ENCODE measurements at places on chromosomes 1 and 21.

DNA sequence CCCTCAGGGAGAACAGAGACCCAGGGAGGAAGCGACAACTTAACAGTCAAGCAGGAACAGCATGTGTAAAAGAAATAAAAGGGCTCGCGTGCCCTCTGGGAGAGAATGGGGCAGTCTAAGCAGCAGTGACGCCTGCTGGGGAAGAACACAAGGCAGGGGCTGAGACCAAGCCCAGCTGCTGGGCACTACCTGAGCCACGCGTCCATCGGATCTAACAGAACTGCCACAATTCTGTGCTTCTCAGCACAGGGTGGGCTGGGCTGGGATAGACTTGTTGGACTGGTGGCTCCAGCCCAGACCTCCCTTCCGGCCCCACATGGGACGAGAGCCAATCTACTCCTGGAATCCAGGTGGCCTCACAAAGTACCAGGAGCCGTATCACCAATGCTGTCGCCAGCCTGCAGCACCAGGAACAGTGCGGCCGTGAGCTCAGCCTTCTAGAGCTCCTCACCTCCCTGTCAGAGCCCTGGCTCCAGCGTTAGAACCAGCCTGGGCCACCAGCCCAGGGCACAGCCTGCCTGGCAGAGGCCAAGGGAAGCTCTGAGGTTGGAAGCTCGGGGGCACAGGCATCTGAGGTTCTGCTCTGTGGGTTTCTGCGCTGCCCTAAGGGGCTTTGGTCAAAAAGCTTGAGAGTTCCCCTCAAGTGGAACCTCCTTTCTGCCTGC is 7.4 kb downstream of the LRRC47 start:
- DNase-seq = no peak

DNA sequence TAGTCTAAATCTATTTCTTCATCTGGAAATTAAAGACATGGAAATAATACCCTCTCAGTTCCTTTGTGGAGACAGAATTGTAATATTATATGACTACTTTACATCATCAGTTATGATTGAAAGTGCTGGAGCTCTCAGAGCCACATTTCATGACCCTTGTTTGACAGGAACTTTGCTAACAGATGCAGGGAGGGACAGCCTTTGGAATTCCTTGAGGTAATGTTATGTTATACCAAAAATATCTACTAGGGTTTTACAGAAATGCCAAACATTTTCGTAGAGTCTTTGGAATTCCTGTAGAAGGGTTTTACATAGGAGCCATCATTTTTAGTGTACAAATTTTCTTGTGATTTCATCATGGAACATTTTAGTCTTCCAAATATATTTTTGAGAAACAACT is 57.4 kb upstream of the ADAMTS5 start:
- DNase-seq = no peak

DNA sequence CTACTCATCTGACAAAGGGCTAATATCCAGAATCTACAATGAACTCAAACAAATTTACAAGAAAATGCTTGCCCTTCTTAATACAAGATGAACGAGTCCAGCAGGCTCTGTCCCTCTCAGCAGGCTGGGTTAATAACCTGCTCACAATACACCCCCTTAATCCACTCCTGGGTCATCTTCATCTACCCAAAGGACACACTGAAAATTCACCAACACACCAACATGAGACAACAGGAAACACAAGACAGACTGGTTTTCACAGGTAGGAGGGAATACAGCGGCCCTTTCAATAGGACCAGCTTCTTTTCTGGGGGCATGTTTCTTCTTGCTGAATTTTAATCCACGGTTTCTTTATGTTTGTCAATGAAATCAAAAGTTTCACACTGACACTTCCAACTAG is 44.6 kb downstream of the SUSD4 start:
- no peak for DNase-seq

DNA sequence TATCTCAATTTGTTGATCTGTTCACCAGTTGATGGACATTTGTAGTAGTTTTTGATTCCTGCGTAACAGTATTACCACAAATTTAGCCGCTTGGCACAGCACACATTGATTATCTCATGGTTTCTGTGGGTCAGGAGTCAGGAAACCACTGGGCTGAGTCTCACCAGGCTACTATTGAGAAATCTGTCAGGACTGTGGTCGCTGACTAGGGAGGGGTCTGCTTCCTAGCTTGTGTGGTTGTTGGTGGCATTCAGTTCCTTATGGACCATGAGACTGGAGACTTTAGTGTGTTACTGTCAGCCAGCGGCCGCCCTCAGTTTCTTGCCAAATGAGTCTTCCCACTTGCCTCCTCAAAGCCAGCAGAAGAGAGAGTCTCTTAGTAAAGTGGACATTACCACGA is 9.8 kb downstream of the PEX14 start:
- DNase-seq = no peak

DNA sequence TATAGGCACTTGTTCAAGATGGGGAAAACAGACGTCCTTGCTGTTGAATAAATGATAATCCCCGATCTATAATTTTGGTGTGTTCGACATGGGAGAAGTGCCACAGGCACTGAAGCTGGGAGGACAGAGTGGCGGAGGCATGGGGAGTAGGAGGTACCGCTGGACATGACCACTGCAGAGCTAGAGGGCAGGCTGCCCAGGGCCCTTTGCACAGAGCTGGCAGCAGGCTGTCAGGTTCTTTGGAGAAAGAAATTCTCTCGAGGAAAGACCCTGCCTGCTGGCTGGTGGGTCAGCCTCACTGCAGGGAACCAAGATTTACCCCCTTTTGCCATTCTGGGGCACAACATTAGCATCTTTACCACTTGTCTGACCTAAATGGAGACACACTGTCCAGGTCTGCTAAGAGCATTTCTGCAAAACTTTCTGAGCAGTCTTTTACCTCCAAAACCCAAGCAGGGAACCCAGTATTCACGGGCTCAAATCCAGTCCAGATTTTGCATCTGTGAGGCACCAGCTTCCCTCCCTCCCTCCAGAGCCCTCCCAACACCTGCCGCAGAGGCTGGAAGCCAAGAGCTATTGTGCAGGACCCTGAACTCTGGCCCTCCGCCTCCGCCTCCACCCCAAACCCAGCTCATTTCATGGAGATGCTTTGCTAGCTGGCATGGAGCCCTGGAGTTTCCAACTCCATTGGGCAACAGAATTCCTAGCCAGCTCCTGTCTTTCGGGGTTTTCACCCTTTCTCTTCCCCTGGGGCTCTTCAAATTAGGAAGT is 142.3 kb downstream of the PLXNA2 start:
- DNase-seq = no peak

GRCh38 chr1:41714638-41715389 is 203.9 kb downstream of the HIVEP3 start:
- no peak for DNase-seq
